NB4 (cell line): ENCODE measurements at places on chromosomes 1 and 21.

- no peak for DNase-seq
Measured at GRCh38 chr21:42375506-42375905, 9.2 kb upstream of the TFF1 start.

DNA sequence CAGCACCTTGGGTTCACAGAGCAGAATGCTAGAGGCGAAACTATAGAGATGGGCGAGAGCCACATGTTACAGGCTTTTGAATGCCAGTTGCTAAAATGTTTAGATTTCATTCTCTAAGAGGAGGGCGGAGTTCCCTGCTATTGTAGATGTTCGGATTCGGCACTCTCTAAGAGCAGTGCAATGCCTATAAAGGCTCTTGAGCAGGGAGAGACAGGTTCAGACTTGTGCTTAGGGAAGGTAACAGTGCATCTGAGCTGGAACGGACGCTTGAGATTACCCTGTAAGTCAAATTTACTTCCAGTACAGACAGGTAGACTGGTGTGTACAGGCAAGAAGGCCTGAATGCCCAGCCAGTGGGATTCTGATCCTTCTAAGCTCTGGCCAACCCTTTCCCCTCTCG lies 15.3 kb downstream of the LURAP1 start:
- no peak for DNase-seq

GRCh38 chr1:212699104-212699624 lies 476 bp downstream of the BATF3 start:
- DNase-seq: peak; percentile 75

GRCh38 chr21:45726438-45726837 lies 82.9 kb downstream of the PCBP3 start:
- no peak for DNase-seq

- peak; percentile 11 for DNase-seq
Measured at GRCh38 chr1:111099289-111099688, 40.6 kb downstream of the DRAM2 start.

DNA sequence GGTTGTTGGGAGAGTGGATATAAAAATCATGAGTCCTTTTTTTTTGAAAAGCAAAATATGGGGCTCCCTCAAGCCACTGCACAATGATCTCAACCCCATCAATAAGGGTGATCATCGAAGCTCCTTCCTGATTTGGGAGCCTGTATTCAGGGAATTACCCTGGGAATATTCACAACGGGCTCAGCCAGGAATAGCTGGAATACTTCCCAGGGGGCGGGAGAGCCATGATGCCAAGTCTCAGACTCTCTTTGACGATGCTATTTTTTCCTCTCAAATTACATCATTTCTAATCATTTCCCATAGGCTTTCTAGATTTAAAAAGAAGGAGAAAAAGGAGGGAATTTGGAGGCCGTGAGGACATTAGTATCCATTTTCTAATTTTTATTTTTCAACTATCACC lies 18.4 kb downstream of the OLIG1 start:
- no peak for DNase-seq

GRCh38 chr1:222750651-222751050 lies 13.6 kb downstream of the FAM177B start:
- DNase-seq: no peak

DNA sequence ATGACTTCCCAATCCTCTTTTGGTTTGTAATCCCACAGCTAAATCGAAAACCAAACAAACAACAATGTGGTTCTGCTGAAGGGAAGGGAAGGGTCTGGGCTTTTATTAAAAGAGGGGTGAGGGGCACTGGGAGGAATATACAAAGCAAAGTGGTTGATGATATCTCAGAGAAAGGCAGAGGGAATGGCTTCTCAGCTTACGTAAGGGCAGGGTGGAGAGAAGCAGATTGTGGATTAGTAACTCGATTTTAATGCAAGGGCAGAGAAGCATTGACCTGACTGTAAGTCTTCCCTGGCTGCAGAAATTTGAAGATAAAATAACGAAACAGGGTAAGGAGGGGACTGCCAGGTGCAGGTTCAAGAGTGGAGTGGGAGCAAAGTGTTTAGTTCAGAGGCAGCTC lies 438.2 kb upstream of the LRRC7 start:
- no peak for DNase-seq

DNA sequence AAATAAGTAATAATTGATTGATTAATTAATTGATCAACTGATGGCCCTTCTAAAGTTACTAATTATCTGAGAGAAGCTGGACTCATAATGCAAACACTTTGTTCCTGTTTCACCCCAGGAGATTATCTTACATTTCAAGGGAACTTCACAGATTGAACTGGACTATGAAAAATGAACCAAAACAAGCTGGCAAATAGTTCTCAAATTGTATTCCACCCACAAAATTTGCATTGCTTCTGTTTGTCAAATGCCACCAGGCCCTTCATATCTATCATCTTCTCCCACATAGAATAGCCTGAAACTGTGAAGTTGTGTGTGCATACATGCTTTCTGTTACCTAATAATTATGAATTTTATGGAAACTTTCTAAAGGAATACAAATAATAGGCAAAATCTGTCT lies 104.0 kb downstream of the ZNF281 start:
- no peak for DNase-seq

DNA sequence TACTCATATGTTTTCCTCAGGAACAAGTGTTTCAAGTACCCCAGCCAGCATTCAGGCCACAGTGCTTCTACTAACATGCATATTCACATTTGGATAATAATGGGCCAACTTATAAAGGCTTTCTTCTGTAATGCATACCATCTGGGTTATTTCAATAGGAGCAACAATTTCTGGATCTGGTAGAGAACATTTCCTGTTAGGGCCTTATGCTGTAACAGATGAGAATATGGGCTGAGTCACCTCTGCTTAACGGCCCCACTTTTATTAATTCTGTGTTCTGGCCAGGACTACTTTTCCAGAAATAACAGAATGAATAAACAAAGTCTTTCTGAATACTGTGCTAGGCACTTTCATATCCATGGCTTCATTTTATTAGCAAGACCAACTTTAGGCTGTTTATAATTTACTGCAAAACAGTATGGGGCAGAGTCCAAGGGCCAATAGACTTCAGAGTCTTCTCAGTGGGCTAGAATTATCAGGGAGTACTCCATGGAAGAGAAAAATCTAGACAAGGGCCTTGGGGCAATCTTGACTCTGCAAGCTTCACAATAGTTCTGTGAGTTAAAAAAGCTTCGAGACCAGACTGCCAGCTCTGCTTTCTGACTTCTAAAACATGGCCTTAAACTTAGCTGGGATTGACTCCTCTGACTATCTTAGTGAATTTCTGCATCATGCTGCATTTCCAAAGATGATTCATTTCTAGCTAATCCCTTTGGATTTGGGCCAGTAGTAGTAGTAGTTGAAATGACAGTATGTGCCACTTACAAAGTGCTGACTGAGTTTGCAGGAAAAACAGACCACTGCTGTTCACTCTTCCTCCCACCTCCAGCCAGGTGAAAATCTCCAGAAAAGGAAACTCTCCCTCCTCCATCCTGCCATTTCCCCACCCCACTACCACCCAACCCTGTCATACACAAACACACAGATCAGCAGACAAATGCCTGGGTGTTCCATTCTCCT lies 8.2 kb upstream of the SSX2IP start:
- peak; percentile 17 for DNase-seq

GRCh38 chr21:45887120-45887611 lies 94.4 kb upstream of the COL6A1 start:
- DNase-seq: no peak

DNA sequence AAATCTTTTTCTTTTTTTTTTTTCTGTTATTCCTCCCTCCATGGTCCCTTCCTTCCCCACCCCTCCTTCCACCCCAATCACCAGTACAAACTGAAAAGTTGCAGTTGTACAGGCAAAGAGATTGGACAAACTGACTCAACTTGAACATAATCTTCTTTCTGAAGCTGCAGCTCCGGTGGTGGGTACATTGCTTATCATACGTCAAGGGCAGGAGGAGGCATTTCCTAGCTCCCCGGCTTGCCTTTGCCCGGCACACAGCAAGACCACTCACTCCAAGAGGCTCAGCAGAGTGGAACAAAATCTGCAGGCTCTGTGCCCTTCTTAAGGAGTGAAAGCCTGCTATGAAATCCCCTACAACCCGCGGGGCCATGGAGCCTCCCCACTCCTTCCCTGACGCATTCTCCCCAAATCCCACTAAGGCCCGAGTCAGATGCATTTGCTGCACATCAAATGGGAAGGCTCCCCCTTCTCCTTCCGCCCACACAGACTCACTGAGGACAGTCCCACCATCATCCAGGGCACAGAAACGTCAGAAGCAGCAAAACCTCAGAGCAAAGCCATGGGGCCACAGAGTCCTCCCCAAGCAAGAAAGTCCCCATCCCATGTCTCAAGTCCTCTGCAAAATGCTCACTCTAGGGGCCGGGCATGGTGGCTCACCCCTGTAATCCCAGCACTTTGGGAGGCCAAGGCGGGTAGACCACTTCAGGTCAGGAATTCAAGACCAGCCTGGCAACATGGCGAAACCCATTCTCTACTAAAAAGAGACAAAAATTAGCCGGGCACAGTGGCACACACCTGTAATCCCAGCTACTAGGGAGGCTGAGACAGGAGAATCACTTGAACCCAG lies 45.9 kb downstream of the SYF2 start:
- DNase-seq: no peak

DNA sequence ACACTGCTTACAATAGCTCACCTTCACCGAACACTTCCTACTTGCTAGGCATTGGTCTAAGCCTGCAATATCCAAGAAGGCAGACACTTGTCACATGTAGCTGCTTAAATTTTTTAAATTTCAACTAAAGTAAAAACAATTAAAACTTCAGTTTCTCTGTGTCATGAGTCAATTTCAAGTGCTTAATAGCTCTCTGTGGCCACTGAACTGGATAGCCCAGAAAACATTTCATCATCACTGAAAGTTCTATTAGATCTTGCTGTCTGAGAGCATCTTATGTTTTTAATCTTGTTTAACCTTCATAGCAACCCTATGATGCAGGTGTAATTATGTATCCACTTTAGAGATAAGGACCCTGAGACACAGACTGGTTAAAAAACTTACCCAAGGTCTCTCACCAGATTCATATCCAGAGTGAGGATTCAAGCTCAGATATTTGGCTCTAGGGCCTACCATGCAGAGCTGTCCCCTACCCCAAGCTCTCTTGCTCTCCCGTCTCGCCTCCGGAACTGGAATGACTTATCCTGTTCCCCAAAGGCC lies 2.6 kb upstream of the FCRL6 start:
- DNase-seq: no peak

DNA sequence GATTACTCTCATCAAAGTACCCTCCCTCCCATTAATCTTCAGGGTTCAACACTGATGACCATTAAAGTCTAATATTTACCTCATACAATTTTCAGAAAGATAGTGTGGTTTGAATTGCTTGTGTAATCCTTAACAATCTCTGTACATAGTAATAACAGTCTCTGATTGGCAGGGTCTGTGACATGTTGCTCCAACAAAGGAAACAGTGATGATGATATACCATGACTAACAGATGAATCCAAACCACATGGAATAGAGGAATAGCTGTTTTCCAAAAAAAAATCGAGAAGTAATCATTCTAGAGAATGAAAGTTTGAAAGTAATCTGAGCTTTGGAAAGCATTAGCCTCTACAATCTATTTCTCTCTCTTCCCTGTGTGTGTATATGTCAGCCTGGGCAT lies 610.1 kb upstream of the NEGR1 start:
- DNase-seq: no peak

DNA sequence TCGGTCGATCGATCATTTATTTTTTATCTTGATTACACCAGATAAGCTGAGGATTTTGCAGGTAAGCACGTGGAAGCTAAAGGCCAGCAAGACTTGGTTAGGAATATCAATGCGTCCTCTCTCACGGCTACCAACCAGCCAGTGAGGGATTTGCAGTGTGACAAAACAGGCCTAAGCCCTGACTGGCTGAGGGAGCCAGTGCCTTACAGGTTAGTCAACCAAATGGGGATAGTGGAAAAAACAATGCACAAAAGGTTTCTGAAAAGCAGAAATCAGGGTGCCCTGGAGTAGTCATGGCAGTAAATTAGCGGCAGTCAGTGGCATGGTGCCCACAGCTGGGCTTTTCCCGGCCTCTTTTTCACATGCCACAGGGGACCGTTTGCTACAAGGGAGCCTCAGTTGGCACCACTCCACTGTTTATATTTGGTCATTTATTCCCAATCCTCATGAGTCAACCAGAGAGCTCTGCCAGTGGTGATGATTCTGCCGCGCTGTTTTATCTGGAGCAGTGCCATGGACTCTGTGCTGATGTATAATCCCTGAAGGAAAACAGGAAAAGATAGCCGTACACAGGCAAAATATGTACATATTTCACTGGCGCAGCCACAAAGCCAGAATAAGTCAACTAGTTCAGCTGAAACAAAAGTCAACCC lies 167.6 kb downstream of the RHOU start:
- DNase-seq: no peak

GRCh38 chr1:59323879-59324278 lies 27.0 kb downstream of the FGGY start:
- no peak for DNase-seq
